ENCODE measurements at places on chromosomes 1 and 21. TPM values are rescaled to one million over a fixed set of nuclear protein-coding genes. Genes with fewer than 3 reads are reported as not detected.

Gene SAMD13
- total RNA-seq, result 3.9 TPM

DNA sequence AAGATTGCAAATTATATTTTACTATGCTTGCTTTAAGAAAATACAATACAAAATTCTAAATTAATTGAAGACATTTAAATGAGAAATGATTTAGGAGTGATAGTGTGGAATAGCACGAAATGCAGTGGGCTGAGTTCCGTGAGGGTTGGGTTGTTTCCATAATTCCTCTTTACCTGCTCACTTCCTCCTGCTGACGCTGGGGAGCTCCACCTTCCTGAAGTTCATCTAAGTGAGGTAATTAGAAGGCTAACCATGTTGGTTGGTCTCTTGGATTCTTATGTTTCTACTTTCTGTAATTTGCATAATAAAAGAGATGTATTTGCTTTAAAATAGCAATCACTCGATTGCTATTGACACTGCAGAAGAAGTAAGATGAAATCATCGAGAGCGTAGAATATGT, 4.7 kb downstream of the OR14I1 start:
- H3K4me3 ChIP-seq, result no peak overlapping the region
- H3K27ac ChIP-seq, result no peak overlapping the region
- H3K4me1 ChIP-seq, result no peaks in the 10 kb centered on the region
- H3K36me3 ChIP-seq, result no peaks in the 10 kb centered on the region

Gene LRRC53
- not detected for total RNA-seq

DNA sequence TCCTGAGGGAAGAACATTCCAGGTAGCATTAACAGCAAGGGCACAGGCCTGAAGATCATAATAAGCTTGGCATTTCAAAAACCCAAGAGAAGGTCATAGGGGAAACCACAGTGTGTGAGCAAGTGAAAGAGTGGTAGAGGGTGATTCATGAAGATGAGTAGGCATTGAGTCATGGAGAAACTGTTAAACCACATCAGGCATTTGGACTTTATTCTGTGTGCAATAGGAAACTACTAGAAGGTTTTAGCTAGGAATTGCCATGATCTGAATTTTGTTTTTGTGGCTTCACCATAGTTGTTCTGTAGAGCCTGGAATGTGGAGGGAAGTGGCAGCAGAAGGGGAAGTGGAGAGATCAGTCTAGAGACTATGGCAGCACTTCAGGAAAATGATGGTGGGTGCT, 359.0 kb upstream of the PTBP2 start:
- H3K36me3 ChIP-seq, result no peaks in the 10 kb centered on the region
- peak overlapping the region; percentile 53 for H3K27ac ChIP-seq

Gene DESI2
- total RNA-seq, result 37.2 TPM

Gene PLEKHN1
- 0.88 TPM for total RNA-seq

DNA sequence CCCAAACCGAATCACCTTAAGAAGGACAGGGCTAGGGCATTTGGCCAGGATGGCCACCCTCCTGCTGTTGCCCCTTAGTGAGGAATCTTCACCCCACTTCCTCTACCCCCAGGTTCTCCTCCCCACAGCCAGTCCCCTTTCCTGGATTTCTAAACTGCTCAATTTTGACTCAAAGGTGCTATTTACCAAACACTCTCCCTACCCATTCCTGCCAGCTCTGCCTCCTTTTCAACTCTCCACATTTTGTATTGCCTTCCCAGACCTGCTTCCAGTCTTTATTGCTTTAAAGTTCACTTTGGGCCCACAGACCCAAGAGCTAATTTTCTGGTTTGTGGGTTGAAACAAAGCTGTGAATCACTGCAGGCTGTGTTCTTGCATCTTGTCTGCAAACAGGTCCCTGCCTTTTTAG, 3.6 kb downstream of the BTG2 start:
- peaks cover 19% of the 10 kb centered on the region for H3K4me1 ChIP-seq
- no peak overlapping the region for H3K27ac ChIP-seq
- no peaks in the 10 kb centered on the region for H3K27me3 ChIP-seq
- H3K36me3 ChIP-seq, result peaks cover 12% of the 10 kb centered on the region

DNA sequence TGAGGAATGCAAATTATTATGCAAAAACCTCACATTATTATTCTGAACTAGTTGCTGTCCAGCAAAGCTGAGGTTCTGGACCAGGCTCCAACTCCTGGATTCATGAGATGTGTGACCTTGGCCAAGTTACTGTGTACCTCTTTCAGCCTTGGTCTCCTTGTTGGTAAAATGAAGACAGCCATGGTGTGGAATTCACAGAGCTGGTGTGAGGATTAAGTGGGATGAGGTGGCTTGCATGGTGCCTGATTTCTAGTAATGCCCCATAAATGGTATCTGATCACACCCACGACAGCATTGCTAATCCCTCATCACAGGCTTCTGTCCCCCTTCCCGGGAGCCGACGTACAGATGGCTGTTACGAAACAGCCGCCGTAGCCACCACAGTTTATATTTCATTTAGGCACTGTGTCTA, 59.6 kb downstream of the PGBD5 start:
- no peaks in the 10 kb centered on the region for H3K4me1 ChIP-seq
- H3K27ac ChIP-seq, result no peak overlapping the region
- no peaks in the 10 kb centered on the region for H3K36me3 ChIP-seq
- no peaks in the 10 kb centered on the region for H3K27me3 ChIP-seq

DNA sequence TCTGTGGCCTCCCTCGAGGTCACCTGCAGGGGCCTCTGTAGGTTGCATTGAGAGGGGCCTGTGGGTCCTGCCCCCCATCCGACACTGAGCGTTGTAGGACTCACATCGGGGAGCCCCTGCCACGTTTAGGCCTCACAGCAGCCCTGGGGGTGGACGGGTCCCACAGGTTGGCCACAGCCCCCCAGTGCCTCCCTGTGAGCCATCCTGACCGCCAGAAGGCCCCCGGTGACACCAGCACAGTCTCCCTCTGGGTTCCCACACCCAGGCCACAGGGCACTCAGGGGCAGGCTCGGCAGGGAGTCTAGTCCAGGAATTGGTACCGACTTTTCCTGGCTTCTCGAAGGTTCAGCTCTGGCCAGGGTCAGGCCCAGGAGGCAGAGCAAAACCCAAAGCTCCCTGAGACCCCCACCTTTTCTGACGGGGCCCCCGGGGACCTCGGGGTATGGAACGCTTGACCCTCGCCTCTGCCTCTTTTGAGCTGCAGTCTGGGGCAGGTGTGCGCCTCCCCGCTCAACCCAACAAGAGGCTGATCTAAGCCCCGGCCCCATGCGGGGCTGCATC, 13.9 kb upstream of the POFUT2 start:
- H3K4me3 ChIP-seq, result no peak overlapping the region
- peaks cover 7% of the 10 kb centered on the region for H3K4me1 ChIP-seq
- no peaks in the 10 kb centered on the region for H3K36me3 ChIP-seq
- H3K27ac ChIP-seq, result peak overlapping the region; percentile 52
- H3K27me3 ChIP-seq, result no peaks in the 10 kb centered on the region
- no peak for DNase-seq

- no peaks in the 10 kb centered on the region for H3K4me1 ChIP-seq
- H3K27ac ChIP-seq, result no peak overlapping the region
- DNase-seq, result no peak
- no peaks in the 10 kb centered on the region for H3K27me3 ChIP-seq
These were observed 21.8 kb downstream of the CAPN9 start for GRCh38 chr1:230768903-230769570.

DNA sequence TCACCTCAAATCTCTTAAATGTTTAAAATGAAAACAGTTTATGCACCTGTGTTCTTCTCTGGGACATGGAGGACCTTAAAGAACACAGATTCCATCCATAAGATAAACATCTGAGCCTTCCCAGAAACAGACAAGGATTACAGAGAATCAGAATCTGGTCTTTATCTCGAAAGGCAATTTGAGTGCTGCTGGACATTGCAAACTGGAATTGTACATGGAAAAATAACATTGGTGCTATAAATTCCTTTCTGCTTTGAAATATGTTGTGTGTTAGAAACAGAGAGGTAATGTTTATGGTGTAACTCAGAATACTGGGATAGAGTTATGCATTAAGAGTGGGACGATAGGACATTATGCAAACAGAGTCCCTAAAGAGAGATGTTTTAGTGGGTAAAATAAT, 6.6 kb upstream of the DDR2 start:
- H3K27ac ChIP-seq, result no peak overlapping the region
- H3K27me3 ChIP-seq, result no peaks in the 10 kb centered on the region
- H3K4me3 ChIP-seq, result no peak overlapping the region
- H3K4me1 ChIP-seq, result peaks cover 17% of the 10 kb centered on the region

Gene KRTAP19-1
- not detected for total RNA-seq

Gene ALX3
- not detected for total RNA-seq
